ENCODE measurements at places on chromosomes 13 and 19.

DNA sequence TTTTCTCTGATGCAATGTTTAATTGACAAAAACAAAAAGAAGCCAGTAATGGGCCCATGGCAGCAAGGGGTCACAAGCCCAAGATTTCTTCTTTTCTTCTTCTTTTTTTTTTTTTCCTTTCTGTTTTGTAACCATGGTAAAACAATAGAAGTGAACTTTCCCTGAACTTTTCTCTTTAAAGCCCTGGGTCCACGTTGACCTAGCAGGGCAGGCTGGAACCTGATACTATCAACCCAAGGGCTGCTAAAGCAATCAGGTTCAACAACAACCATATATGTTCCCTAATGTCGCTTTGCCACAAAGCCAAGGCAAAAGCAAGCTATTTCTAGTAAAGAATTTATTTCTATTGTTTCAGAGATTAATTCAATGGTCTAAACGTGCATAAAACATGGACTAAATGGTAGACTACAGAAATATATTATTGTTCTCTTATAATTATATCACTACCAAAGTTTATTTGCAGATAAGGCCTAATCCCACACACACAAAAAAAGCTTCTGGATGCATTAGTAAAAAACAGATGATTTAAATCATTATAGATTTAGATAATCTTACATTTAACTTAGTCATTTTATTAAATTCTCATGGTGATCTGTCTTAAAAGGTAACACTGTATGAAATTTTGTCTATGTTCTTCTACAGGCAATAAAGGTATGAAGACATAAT lies 153.9 kb downstream of the DACH1 start:
- DNase-seq = no peak

DNA sequence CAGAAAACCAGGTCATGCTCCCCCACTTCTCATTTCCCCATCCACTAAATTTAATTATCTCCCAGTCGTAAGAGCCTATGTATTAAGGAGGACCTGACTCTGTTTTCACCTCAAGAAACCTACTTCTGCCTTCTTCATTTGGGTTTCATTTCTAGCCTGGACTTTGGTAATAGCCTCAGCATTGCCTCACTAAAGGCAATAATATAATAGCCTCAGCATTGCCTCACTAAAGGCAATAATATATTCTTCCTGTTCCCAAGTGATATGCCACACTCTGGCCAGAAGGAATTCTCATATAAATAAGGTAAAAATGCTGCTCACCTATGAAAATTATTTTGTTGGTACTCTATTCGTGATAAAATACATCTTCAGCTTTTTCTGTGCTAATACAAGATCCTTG lies 993.9 kb downstream of the EFNB2 start:
- no peak for DNase-seq

DNA sequence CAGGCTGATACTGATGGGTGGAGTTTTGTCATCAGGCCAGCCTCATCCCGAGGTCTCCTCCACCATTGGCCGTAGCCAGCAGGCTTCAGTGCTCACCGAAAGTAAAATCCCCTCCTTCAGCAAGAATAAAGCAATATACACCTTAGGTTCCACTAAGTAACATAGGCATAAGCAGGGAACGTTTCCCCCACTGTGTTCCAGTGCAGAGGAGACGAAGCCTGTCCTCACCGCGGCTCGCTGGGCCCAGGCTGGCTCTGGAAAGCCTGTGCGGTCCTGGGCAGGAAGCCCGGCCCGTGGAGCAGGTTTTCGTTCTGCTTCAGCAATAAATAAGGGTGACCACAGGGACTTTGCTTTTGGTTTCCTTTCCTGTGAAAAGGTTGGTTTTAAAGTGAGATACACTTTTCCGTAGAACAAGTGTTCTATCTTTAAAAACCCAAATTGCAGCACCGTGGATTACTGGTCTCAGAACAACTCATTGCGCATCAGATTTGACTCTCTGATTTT lies 16.3 kb upstream of the TEX29 start:
- DNase-seq = no peak

GRCh38 chr19:3254520-3254919 lies 30.1 kb downstream of the CELF5 start:
- no peak for DNase-seq

- DNase-seq = no peak
These were observed 21.3 kb upstream of the TINCR start for GRCh38 chr19:5588906-5589676.

DNA sequence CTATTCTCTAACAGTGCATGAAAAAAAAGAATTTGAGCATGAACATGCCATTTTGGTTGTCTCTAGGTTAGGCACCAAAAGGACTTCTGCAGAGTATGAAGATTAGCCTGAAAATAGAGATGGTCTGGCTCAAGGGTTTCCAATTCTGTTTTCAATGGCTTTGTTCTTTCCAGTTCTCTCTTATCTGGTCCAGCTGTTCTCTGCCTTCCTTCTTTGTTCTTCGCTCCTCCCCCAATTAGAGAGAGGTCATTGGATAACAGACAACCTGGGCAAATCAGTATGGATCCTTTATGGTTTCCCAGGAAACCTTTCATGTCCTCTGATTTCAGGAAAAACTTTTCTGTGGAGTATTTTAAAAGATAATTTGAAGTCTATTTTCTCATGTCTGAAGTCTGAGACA lies 623.4 kb downstream of the PCDH17 start:
- no peak for DNase-seq
